T-cell (primary cell): ENCODE measurements at places on chromosomes 13 and 19.

DNA sequence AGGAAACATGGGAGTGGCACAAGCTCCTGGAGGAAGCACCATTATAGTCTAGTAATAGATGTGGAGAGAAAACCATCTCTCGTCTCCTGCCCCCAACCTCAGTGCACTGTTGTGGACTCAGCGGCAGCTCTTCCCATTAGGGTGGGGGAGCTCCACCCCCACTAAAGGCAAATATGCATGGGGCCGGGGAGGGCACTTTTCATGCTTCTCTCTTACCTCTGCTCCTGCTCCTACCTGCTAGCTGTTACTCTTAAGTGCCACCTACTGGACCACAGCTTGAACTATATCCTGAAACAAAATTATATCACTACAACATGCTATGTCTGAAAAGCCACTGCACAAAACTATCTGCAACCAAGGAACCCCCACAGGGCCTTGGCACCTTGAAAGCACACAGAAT lies 112.6 kb upstream of the DACH1 start:
- no peak for DNase-seq

DNA sequence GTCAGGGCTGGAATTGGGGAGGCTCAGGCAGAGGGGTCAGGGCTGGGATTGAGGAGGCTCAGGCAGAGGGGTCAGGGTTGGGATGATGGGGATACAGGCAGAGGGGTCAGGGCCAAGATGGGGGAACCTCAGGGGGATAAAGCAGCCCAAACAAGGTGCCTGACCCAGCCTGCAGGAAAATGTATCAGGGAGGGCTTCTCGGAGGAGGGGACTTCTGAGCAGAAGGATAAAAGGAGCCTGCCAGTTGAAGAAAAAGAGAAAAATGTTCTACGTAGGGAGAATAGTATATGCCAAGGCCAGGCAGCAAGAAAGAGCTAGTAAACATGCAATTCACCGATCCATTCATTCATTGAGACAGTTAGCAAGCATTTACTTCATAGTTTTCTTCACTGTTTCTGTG lies 84.8 kb downstream of the MAP4K1 start:
- DNase-seq = no peak

- peak; percentile 46 for DNase-seq
These were observed 1.7 kb downstream of the ELL start for GRCh38 chr19:18519962-18520847.

DNA sequence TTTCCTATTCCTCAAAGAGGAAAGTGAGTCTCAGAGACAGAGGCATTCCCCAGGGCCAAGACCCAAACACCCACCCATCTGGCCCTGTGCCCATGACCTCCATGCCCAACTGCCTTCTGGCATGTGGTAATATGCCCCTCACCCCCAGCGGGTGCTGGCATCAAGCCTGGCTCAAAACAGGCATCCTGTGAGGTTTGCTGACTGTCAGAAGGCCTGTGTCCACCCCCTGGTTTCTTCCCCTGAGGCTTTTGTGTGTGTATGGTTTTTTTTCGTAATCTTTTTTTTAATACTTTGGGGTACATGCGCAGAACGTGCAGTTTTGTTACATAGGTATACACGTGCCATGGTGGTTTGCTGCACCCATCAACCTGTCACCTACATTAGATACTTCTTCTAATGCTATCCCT lies 7.6 kb upstream of the KANK2 start:
- no peak for DNase-seq
